ENCODE measurements at places on chromosomes 2 and 18.

GRCh38 chr2:201466050-201466675 lies 14.6 kb downstream of the STRADB start:
- no peak for DNase-seq

DNA sequence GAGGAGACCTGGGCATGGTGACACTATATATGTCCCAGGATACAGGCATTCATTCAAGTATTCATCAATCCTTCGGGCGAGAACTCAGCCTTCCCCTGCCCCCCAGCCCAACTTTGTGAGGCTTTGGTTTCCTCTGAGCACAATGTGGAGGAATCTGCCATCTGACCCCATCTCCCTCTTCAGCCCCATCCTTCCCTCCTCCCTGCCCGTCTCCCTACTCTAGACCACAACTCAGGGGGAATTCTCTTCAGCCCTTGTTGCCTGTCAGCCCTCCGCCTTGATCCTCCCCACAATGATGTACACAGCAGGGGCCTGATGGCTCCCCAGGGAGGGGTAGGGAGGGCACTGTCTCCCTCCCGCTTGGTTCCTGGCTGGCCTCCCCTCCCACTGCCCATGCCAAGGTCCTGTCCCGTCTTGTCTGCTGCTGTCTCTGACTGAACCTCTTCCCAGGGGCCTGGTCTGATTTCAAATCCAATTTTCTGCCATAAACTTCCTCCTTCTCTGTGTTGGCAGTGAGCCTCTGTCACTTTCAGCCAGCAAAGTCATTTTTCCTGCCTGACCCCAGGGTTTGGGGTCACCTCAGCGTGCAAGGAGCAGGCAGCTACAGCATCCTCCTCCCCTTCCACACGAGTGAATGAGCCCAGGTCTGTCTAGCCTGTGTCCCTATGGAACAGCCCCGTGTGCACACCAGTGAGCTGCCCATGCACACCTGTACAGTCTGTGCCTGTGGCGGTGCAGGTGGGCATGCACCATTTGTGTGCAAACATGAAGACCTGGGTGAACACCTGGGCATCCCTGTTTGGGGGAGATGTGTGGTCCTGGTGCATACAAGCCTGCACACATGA lies 197.3 kb downstream of the CELF4 start:
- no peak for DNase-seq

DNA sequence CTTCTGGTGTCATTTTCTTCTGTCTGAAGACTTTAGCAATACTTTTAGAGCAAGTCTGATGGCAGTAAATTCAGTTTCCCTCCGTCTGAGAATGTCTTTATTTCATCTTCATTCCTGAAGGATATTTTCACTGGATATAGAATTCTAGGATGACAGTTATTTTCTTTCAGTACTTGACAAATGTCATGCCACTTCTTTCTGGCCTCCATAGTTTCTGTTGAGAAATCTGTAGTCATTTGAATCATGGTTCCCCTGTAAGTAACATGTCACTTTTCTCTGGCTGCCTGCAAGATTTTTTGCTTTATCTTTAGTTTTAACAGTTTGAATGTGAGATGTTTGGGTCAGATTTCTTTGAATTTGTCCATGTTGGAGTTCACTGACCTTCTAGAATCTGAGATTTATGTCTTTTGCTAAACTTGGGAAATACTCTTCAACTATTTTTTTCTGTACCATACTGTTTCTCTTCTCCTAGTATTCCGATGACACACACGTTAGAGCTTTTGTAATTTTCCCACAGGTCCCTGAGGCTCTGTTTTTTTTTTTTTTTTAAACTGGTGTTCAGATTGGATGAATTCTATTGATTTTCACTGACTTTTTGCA lies 30.2 kb downstream of the RMND5A start:
- no peak for DNase-seq

DNA sequence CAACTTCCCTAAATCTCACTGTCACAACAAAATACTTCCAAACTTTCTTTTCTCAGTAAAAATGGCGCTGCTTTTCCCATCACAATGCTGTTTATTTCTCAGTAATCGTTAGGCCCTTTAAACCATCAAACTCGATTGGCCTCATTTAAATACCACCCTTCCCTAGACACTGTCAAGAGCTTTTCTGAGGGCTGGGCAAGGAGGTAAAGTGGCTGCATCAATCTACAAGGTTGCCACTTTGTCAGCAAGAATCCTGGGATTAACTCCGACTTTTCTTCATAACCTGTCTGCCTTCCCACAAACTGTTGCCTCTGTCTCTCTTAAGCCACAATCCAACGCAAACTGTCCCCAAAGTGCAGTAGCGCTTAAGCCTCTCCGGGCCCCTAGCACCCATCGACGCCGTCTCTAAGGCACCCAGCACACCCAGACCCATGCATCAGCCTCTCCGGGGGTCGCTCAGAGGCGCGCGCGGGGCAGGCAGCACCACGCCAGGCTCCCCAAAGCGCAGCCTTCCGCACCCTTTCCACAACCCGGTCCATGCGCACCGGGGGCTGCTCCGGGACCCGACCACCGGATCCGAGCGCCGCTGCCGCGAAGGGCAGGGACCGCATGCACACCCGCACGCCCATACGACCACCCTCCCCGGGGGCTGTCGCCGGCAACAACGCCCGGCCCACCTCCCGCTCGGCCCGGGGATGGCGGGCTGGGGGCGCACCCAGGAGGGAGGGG lies 683 bp downstream of the MBOAT2 start:
- no peak for DNase-seq

- DNase-seq = no peak
These were observed 39.1 kb downstream of the DIPK1C start for GRCh38 chr18:74418023-74418422.

- no peak for DNase-seq
These were observed 10.0 kb downstream of the FOXI3 start for GRCh38 chr2:88442473-88442872.

- no peak for DNase-seq
These were observed 113.3 kb downstream of the SCG2 start for GRCh38 chr2:223488814-223489213.

DNA sequence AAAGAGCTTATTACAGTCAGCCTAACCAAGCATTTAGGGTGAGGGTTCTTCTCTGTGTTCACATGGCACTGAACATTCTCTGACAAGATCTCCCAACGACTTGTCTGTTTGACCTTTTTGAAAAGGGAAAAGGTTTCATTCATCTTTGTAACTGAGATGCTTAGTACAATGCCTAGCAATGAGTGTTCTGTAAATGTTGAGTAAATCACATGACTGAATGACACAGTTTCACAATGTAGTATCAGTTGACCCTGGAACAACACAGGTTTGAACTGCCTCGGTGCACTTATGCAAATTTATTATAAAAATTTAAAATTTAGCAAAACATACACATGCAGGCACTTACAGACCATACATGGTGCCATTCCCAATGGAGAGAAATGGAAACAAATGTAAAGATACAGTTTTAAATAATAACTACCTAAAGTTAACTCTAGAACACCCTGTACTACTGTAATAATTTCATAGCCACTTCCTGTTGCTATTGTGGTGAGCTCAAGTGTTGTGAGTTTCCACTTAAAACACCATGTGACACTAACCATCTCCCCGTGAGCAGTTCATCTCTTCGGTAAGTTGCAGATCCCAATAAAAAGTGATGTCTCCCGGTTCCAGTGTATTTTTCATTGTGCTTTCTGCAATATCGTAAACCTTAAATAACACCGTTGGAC lies 34.1 kb upstream of the VWC2L start:
- DNase-seq = no peak

DNA sequence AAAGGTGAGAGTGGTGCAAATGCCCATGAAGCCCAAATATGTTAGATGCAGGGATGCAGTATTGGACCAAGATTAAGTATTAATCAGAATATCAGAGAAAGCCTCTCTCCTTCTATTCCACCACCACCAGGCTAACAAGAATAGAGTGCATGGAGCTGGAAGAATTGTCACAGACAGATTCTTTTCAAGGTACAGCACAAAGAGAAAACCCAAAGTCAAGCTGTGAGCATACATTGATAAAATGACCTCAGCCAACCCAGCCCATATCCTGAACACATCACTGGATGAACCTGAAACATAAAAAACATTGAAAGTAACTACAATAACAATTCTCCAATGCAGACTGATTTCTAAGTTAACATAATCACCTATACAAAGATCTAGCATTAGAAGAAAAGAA lies 445.7 kb upstream of the NETO1 start:
- DNase-seq = no peak

- no peak for DNase-seq
These were observed 121.3 kb upstream of the EPHA4 start for GRCh38 chr2:221693365-221693764.

GRCh38 chr2:23669413-23670244 lies 257.3 kb downstream of the ATAD2B start:
- DNase-seq = no peak

All from stimulated activated CD8-positive, alpha-beta memory T cell treated with anti-CD3 and anti-CD28 coated beads, Interleukin-2, amount 100 ng/mL, for 1 hour (primary cell).